ENCODE measurements at places on chromosomes 2 and 18. TPM values are rescaled to one million over a fixed set of nuclear protein-coding genes. Genes with fewer than 3 reads are reported as not detected.

CHST9 gene
- not detected for total RNA-seq

- no peak for DNase-seq
These were observed 27.7 kb downstream of the MYL1 start for GRCh38 chr2:210287301-210287700.

DNA sequence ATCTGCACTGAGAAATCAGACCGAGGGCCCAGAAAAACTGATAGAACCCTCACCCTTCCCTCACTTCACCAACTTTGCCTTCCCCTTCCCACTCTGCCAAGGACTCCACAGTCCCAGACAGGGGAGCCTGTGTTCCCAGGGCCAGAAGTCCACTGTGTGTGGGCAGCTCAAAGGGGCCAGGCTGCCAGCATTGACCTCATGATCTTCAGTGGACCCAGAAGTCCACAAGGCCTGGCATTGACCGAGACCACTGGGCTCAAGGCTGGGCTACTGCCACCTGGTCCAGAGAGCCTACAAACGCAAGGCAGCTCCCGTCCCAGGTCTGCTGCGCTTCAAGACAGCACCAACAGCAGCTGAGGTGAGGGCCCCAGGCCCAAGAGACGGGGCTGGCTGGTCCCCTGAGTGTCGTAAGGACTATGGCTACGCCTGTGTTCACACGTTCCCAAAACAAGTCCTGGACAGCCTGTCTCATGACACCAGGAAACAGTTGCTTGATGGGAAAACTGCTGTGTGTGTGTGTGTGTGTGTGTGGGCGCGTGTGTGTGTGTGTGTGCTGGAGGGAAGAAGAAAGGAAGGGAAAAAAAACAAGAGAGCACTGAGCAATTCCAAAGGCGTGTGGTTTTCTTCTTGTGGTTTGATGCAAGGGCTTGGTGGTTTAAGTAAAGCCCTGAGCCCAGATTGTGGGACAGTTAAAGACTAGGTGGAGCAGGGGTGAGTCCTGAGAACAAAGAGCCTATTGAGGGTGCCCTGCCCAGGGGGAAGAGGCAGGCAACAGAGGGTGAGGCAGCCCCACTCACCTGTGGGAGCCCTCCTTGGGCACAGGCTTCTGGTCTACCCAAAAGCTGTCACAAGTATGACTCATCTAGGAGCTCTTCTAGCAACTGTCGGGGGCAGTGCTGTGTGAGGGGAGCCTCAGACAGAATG, 46.6 kb upstream of the ZBTB7C start:
- peak; percentile 95 for DNase-seq

NEUROD1 gene
- total RNA-seq, result not detected

GRCh38 chr2:102258386-102259074, 52.8 kb upstream of the IL1RL1 start:
- peak; percentile 93 for DNase-seq

DNA sequence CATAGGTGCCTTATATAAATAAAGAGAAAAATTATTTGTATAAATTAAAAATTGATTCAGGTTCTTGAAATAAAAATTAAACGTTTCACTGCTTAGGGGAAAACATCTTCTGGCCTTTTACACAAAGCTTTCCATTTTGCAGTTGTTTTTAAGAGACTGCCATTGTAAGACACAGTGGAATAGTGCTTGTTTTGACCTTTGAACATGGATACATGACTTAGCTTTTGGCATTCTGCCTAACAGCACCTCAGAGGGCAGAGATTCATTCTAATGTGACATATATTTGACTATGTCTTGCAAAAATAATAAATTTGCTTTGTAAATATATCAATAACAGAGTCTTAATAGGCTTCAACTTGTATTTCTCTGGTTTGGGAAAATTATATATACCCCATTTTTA, 142.1 kb downstream of the SLC4A10 start:
- no peak for DNase-seq

- DNase-seq, result peak; percentile 89
These were observed 11.7 kb downstream of the VIT start for GRCh38 chr2:36708041-36708741.
